Caudate nucleus (tissue), 63 donors: ENCODE measurements at places on chromosomes 6 and 20.

DNA sequence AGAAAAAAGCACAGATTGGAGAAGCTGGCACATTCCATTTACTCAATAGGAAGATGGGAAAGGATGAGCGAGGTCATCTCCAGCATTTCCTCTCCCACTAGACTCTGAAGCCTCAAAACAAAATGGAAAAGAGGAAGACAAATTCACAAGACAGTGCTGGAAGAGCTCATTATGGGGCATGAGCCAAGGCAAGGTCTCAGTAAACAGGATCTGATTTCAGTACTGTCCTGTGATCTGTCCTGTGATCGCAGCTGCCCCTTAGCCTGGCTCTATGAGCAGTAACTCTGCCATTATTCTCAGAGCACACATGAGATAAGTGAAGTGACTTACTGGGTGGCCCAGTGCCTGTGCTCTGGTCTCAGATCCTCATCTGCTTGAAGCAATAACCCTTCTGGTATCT lies 68.1 kb upstream of the SLC4A11 start:
- no peak for DNase-seq

GRCh38 chr20:57612436-57612835 lies 7.8 kb downstream of the ZBP1 start:
- no peak for DNase-seq

DNA sequence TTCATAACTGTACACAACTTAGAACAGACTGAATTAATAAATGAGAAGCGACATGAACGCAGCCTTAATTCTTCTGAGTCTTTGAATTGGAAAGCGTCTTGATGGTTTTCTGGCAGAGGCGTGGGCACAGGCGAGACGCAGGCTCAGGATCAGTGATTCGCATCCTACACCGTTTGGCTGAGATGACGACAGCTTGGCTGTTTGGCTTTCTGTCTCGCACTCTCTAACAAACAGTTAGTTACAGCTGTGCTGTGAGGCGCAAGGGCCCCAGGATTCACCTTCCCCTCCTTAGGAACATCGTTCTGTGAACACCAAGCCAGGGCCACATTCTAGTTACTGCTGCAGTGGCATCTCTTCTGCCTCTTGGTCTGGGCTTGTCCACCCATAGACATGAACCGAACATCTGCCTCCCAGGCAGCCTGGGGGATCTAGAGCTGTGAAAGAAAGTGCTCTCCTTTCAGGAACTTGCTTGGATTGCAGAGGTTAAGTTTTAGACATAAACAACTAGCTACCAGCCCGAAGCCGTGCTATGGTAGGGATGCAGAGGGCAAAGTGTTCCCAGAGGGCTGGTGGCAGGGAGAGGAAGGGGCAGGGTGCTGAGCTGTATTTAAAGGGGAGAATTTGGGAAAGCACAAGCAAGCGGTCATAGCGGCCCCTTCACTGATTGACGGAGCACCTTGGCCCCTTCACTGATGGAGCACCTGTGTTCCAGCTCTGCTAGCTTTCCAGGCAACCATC lies 49.6 kb downstream of the TCP11 start:
- no peak for DNase-seq

DNA sequence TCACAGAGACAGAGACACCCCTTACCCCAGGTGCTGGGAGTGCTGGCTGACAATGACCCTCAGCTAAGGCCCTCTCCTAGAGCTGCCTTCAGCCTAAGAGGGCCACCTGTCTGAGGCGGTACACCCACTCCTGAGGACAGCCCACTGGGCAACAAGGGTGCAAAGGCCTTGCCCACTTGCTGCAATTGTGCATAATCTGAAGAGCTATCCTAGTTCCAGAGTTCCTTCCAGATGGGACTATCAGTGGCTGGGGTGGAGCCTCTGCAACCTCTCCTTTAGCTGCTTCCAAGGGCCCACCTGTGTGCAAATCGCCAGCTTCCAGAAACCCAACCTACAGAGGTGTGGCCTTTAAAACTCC lies 87.5 kb downstream of the PREX1 start:
- no peak for DNase-seq

- DNase-seq: no peak
These were observed at the start of gene HELZ2 for GRCh38 chr20:63574156-63574828. TSS of gene HELZ2 (minus strand) at chr20:63574239. CDS start at chr20:63572385, 1,854 bp downstream.

DNA sequence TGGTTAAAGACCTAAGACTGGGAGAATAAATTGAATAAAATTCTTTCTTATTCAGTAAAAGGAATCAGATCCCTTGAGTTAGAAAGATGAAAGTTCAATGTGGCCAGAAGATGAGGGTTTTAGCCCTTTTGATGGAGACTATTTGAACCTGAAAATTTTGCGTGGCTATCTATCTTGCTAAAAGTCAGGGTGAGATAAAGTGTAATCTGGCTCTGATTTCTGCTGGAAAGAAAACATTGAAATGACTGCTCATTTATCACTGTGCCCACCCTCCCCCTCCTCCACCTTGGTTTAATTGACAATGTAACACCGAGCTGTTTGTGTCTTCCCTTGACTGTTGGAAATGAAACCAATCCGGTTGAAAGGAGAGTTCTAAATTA lies 32.9 kb upstream of the TCF21 start:
- no peak for DNase-seq

- DNase-seq: peak; percentile 31
These were observed 19.2 kb upstream of the KCNG1 start for GRCh38 chr20:51042064-51042463.

- DNase-seq: no peak
These were observed 62.6 kb upstream of the ADGRB3 start for GRCh38 chr6:68572525-68572924.

- no peak for DNase-seq
These were observed 1.6 kb downstream of the SIRPD start for GRCh38 chr20:1555952-1556351.
